CD8-positive, alpha-beta T cell (primary cell): ENCODE measurements at places on chromosomes 4 and X.

DNA sequence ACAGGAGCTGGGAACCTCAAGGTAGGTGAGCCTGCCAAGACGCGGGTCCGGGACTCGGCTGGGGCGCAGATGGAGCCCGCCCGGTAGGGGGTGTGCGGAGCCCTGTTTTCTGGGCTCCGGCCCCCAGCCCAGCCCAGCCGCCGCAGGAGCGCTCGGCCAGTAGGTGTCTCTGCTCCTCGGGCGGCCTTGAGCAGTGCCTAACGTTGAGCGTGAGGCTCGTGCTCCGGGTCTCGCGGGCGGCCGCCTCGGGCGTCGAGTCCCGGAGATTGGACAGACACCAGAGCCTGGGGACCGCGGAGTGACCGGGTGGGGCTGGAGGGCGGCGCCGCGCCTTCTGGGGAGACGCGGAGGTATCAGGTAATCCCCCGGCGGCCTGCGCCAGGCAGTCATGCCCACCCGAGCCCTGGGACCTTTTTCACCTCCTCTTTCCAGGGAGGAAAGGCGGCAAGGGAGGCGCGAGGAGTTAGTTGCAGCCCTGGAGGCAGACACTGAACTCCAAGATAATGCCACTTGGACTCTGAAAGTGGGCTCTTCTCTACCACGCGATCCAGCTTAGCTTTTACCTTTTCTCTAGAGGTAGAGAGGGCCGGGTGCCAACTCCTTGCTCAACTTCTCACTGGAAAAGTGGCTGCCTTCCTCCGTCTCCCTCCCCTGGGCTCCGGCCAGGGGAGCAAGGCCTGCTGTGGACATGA, 14.5 kb upstream of the FGG start:
- DNase-seq = no peak

DNA sequence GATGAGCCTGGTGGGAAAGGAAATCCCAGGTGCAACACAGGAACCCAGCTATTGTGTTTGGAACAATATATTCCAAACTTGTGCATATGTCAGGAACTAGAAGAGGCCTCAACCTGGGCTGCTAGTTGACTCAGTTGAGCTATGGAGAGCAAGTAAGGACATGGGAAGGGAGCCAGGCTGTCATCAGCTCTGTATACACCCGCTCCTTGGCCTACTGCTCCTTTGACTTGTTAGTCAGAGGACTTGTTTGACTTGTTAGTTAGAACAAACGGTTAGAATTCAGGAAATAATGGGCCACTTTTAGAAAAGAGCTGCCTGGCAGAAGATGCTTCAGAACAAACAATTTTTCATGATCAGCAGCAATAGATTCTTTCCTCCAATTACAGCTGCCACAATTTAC, 76.4 kb downstream of the CBLL2 start:
- no peak for DNase-seq

DNA sequence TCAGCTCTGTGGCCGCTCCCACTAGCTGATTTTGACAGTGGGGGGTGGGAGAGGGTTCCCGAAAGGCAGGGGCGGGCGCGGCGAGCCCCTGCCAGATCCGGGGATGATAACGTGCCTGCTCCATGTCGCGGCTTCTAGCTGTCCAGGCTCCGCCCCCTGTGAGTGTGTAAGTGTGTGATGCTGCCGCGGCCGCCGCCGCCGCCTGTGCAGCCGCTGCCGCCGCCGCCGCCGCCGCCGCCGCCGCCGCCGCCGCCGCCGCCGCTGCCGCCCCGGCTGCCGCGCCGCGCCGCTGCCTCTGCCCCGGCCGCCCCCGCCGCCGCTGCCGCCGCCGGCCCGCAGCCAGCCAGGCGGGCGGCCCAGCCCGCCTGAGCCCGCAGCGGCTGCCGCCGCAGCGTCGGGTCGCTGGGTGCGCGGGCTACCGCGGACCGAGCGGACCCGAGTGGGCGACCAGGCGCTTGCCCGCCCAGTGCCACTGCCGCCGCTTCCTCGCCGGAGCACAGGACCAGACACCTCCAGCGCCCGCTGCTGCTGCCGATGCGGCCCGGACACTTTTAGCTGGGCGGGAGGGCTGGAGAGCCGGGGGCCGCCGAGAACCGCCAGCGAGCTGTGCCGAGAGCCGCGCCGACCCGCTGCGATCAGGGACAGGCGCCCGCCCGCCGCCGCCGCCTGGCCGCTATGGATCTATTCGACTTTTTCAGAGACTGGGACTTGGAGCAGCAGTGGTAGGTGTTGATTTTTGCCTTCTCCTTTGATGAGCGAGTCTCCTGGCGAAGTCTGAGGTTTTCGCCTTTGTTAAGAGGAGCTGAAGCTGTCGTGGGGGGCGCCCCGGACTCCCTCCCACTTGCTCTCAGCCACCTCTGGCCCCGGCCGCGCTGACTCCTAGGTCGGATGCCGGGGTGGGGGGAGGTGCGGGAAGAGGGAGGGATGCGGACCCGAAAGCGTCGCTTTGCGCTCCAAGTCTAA, at the start of gene AFF2:
Gene AFF2 (plus strand): TSS at position 195 of the 963 bp plus-strand sequence. CDS start 481 bp downstream, at position 676.
- DNase-seq = peak; percentile 58

GRCh38 chr4:133555671-133556070, 406.6 kb downstream of the PCDH10 start:
- DNase-seq = no peak

DNA sequence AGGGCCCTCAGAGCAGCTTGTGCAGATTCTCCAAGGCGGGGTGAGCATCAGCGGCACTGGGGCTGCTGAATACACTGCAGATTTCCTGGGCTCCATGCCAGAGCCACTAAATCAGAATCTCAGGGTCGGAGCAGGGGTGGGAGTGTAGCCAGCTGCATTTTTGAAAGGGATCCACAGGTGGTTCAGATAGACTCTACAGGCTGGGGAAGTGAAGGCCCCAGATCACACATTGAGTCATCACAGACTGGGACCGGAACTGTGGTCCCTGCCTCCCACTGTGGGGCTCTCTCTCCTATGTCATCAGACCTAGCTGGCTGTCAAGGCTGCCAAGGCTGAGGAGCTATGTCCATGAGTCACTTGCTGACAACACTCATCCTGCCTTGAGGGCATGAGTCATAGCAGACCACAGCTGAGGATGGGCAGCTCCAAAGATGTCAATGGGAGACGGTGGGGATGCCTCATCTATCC, 162.3 kb upstream of the MAMLD1 start:
- no peak for DNase-seq

- DNase-seq = no peak
These were observed 26.7 kb upstream of the ELF4 start for GRCh38 chrX:130136961-130137360.

DNA sequence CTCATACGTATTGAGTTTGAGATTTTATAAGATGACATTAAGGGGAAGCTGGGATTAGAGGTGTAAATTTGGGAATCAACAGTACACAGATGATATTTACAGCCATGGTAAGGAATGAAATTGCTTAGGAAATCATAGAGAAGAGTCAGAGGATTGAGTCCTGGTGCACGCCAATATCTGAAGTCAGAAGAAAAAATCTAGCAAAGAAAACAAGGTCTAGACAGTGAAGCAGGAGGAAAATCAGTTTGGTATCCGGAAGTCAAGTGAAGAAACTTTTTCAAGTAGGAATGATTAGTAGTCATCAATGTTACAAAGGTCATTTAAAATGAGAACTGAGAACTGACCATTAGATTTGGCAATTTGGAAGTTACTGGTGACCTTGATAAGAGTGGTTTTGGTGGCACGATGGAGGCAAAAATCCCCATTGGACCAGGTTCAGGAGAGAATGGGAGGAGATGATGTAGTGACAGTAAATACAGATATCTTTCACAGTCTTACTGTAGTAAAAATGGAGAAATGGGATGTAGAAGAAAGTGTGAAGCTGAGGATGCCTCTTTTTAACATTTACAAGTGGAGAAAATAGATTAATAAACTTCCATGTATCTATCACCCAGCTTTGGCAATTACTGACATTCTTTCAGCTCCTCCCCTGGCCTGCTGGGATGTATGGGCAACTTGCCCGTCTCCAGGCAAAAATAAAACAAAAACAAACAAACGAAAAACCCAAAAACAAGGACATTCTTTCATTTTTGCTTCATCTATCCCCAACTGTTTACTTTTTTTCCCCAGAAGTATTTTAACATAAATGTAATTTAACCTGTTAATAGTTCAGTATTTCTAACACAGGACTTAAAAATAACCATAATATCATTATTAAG, 11.4 kb upstream of the GPR34 start:
- DNase-seq = no peak

DNA sequence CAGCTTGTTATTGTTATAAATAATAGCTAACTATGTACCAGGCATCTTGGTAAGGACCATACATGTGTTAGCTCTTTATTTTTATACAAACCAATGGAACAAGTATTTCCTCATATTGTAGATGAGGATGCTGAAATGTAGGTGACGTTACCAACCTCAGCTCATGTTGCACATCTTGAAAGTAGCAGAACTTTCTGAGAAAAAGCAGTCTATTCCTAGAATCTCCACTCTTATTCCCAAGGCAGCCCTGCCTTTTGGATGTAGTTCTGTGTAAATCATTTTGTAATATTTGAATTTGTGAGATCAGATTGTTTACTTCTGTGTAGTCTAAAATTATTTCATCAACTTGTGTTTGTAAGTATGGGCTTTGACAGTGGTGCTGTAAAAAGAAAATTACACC, 5.3 kb downstream of the FHDC1 start:
- no peak for DNase-seq

GRCh38 chr4:52106660-52107059, 55.6 kb downstream of the SPATA18 start:
- DNase-seq = no peak

- DNase-seq = no peak
These were observed 12.7 kb downstream of the OPHN1 start for GRCh38 chrX:68420559-68420958.

- DNase-seq = no peak
These were observed 2.7 kb downstream of the TMEM255A start for GRCh38 chrX:120308558-120308957.
